ENCODE measurements at places on chromosomes 6 and 20.

- DNase-seq: peak; percentile 38
Observed at GRCh38 chr20:38674092-38674764, 50.1 kb upstream of the SLC32A1 start.

GRCh38 chr6:84618836-84619235, 145.6 kb downstream of the TBX18 start:
- no peak for DNase-seq

DNA sequence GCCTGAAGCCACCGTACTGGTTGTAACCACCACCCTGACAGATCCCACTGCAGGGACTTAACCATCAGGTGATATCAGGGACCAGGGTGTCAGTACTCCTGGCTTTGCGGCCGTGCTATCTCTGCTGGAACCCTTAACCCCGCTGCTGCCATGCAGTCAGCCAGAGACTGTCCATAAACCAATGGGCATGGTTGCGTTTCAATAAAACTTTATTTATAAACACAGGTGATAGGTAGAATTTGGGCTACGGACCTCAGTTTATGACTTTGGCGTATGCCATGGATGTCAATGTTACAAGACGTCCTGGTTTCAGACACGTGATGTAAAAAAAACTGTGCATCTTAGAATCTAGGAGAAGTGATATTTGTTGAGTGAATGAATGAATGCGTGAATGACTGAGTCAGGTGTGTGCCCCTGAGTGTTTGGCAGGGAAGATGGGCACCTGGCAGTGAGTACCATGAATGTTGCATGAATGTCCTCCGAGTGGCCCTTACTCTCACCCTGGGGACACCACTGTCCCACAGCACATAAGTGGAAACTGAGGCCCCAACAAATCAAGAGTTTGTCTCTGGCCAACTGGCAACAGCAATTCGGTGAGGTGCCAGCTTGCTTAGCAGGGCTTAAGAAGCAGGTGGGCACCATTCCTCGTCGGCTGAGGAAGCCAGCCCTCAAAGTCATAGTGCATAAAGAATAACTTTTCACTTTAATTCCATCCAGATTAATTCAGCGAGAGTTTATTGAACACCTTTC, 64.0 kb upstream of the APCDD1L start:
- DNase-seq: no peak

GRCh38 chr20:49924247-49924646, 8.9 kb upstream of the SPATA2 start:
- no peak for DNase-seq

- DNase-seq: no peak
Observed at GRCh38 chr20:16205507-16205906, 367.7 kb downstream of the KIF16B start.

Data from memory B cell (primary cell).